ENCODE measurements at places on chromosomes 7 and 10. TPM values are rescaled to one million over a fixed set of nuclear protein-coding genes. Genes with fewer than 3 reads are reported as not detected.

DNA sequence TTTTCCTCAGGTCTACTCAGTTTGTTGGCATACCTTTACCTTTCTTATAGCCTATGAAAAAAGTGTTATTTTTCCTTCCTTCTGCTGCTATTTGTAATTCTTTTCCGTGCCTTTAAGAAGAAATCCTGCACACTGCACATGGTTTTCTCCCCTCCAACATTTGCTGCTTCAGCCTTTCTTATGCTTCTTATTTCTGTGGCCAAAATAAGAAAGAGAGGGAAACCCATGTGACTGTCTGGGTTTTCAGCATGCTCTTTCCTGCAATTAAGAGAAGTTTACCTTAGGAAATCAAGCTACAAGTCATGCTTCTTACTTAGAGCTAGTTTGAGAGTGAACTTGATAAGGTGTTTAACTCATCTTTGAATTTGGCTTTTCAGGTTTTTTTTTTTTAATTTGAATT is 11.0 kb downstream of the TBC1D12 start:
- DNase-seq = no peak

- DNase-seq = no peak
These were observed 634.7 kb upstream of the AUTS2 start for GRCh38 chr7:68963552-68963951.

GRCh38 chr7:7122033-7122478 is 60.3 kb upstream of the C1GALT1 start:
- DNase-seq = no peak

DNA sequence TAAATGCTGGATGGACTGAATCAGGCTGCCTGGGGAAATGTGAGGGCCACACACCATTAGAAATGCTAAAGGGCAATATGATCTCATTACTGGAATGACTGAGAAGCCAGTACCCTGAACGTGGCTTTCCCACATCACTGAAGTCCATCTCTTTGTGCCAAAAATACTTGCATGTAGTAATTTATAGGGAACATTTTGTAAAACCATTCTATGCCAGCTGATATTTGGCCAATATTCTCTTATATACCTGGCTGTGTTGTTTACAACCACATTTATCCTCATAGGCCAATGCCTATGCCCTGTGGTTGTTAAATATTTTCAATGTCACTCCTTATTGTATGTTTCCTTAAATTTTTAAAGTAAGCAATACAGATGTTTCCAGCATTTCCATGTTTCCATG is 111.6 kb downstream of the C10orf90 start:
- no peak for DNase-seq

GRCh38 chr10:92291616-92291865 is 574 bp downstream of the MARCHF5 start:
- DNase-seq = no peak

DNA sequence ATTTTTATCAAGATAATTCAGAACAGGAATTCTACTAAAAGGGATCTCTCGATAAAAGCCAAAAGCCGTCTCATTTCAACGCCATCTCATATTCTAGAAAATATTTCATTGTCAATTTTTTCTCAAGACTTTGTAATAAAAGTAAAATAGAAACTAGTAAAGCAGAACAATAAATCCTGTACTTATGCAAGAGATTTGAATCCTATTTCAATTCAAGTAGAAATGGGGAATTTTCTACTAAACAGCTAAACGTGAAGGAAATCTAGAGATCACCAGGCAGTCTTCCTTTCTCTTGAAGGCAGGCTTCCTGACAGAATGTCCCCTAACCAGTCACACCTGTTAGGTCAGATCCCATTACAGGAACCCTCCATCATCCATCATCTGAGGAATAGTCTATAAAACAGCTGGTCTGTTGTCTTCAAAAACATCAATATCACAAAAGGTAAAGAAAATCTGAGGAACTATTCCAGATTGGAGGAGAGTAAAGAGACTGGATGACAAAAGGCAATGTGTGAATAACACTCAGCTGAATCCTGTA is 23.7 kb downstream of the USP6NL start:
- no peak for DNase-seq

GRCh38 chr10:83127942-83128575 is 1011.2 kb upstream of the GHITM start:
- DNase-seq = no peak

DNA sequence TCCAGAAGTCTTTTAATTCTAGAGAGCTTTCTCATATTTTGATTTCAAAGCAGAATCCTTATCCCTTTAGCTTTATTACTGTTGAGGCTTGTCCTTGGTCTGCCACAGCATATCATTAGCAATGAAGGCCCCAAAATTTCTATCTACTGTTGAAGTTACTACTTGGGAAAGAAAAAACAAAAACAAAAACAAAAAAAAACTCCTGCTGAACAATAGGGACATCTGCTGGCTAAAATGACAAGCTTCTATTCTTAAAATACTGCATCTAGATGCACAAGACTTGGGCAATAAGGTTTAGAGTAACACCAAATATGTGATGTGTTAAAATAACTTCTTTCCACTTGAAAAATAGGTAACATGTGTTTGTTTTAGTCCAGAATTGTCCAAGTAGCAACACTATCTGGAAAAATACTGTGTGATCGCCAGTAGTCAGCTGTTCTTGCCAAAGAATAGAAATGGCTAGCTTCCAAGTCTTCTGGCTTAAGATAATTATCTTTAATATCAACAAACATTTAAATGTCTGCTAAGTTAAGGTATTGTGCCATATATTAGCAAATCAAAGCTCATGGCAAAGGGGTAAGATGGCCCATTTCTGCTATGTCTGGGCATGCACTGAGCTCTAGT is 3.8 kb upstream of the DMTF1 start:
- no peak for DNase-seq

DNA sequence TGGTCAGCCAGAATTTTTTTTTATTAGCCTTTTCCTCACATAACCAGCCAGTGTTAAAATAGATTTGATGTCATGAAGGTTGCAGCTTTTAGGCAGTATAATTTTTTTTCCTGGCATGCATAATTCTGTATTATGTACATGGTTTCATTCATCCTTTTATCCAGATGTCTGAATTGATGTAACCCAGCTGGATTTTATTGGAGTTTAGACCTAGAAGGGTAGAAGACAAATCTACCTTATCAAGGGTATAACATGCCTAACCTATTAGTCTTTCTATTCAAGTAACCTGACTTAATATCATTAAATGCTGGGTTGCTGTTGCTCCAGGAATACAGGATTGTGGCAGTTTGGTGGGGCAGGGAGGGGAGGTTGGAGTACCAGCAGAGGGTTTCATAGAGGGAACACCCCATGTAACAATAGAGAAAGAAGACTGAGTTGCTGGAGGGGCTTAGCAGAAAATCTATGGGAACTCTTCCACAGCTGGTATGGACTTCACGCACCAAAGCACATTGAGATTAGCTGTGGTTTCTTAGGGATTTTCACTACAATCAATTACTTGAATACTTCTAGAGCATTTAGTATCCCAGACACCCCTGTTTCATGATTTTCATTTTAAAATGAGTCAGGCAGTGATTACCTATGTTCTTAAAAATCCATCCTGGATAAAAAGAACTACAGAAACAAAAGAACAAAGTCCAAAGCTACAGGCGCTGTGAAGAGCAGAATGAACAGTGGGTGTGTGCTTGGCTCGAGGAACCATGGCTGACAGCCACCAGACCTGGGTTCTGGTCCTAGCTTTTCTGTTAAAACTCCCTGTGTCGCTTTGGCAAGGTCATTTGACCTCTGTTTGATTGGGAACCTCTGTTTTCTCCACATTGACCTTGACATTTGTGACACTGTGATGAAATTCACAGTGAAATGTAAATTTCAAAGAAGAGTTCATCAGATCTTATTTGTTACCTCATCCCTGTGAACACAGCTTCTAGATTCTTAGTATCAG is 93.5 kb downstream of the CREM start:
- no peak for DNase-seq

DNA sequence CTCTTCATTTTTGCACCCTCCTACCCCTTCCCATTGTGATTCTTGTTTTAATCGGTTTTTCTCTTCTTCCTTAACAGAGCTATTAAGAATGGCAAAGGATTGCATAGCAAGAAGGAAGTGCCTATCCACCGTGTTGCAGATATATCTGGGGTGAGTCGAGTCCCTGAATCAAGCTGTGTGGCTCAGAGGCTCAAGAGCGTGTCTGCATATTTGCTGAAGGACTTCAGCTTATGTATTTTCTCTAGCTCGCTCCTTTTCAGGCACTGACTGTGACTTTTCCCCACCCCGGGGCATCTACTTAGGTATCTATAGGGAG is 126.6 kb downstream of the LRRC4 start:
- no peak for DNase-seq

- no peak for DNase-seq
These were observed 1188.3 kb upstream of the SORCS1 start for GRCh38 chr10:108352771-108353170.

DNA sequence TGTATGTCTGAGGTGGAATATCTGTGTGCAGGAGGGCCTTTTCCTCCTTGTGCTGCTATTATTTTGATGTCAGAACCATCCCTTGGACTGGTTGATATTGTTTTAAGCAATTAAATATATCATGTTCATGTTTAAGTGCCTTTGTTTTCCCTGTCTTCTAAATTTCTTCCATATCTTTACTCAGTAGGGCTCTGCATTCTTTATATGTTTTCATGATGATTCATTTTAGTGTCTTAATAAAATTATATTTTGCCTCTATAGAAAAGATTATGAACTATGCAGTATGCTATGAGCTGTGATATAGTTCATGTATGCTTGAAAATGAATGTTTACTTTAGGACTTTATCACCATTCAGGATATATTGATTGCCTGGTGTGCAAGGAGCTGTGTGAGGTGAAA is 34.8 kb downstream of the AHR start:
- no peak for DNase-seq

DNA sequence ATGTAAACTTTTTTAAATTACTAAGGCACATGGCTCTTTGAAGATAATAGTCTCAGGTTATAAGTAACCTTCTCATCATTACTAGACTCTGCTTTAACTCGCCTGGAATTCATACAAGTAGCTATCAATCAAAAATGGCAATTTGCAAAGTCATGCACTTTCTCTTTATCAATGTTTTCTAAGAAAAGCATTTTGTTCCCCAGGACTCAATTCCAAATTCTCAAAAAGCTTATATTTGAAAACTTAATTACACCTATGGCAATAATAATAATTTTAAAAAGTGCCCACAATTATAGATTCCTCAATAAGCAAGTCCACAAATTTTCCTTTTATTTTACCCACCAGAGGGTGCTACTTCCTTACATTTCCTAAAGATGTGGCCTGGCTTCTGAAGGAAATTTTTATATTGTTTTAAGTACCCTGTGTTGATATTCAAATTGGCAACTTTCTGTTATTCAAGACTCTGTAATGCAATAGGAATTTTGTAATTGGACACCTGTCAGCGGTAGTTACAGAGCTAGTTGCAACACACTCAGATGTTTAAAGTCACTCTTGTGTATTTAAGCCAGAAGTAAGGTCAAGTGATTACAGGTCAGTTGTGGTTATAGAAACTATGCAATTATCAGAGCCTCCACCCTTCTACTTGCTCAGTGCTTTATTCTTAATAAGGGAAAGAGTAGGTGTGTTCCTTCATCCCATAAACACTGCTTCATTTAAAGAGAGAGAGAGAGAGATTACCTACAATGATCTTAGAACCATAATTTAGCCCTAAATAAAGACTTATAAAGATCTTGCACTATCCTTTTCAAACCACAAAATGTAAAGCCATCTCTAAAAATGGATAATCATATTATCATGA is 47.1 kb upstream of the HYAL4 start:
- no peak for DNase-seq

GRCh38 chr7:95265634-95266033 is 58.7 kb downstream of the PON1 start:
- no peak for DNase-seq

DNA sequence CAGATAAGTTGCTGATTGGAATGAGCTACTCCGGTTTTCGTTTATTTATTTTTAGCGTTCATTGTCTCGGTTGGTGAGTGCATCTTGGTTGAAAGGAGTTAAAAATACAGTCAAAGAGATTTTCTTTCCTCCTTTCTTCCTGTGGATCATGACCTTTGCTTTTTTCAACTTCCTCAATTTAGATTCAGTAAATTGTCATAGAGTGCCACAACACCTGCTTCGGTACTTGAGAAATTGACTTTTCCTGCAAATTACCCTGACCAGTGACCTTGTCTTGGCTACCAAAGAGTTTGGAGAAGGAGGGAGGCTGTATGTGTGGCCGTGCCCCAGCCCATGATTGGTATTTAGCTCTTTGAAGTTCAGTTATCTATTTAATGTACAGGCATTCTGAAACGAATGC is 128.7 kb downstream of the FAM204A start:
- no peak for DNase-seq

GRCh38 chr7:95395755-95396135 is 430 bp downstream of the PON3 start:
- DNase-seq = no peak

GRCh38 chr10:18066947-18067346 is 73.3 kb upstream of the CACNB2 start:
- DNase-seq = no peak

The MOGAT3 gene
- polyA plus RNA-seq = 0.92 TPM

The COL28A1 gene
- 12.7 TPM for polyA plus RNA-seq

The LARP4B gene
- 57.3 TPM for polyA plus RNA-seq

The ZNF804B gene
- polyA plus RNA-seq = 0.21 TPM

The OR9A2 gene
- not detected for polyA plus RNA-seq

The HIF1AN gene
- polyA plus RNA-seq = 35.8 TPM

The HMX2 gene
- polyA plus RNA-seq = 2.9 TPM

The PNLIPRP1 gene
- 0.27 TPM for polyA plus RNA-seq
